ENCODE measurements at places on chromosomes 13 and 19. TPM values are rescaled to one million over a fixed set of nuclear protein-coding genes. Genes with fewer than 3 reads are reported as not detected.

The PCDH17 gene
- total RNA-seq = 3.3 TPM

DNA sequence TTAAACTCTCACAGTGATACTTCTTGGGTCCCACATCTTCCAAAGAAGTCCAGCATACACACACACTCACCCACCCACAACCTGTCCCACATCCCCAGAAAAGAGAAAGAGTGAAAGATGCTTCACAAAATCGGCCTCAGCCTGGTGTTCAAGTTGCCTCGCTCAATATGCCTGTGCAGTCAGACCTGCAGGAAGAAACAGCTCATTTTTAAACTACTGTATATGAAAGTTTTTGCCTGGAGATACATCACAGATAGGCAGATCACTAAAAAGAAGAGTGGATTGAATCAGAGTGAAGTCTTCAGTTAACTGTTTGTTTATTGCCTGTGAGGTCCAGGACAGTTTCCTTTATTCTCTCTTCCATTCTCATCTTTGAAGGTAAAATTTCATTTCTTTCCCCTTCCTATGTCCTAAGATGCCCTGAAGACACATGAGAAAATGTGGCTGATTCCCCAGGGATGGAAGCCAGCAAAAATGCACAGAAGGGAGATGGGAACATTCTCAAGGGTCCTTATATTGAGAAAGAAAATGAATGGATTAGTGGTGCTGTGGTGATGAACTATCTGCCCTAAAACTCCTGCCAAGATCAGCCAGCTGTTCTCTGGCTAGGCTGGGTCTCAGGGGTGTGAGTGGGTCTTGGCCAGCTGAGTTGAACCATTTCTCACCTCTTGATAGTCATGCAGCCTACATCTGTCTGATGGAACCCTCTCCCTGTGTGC is 259.0 kb downstream of the ITGBL1 start:
- DNase-seq = no peak

The CCDC194 gene
- not detected for total RNA-seq

The CNFN gene
- 11.0 TPM for total RNA-seq

DNA sequence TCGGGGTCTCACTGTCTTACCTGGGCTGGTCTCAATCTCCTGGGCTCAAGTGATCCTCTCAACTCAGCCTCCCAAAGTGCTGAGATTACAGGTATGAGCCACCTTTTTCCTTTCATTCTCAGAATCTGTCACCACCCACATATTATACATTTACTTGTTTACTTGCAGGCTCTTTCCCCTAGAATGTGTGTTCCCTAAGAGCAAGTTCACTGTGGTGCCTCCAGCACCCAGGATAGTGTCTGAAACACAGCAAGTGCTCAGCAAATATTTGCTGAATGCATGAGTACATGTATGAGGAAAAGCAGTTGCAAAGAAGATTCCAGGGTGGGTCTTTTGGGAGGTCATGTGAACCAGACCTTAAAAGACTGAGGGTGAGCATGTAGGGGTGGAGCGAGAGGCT is 96.8 kb downstream of the RGCC start:
- DNase-seq = no peak

The KLK11 gene
- total RNA-seq = 19.5 TPM

The DIRAS1 gene
- 2.9 TPM for total RNA-seq

DNA sequence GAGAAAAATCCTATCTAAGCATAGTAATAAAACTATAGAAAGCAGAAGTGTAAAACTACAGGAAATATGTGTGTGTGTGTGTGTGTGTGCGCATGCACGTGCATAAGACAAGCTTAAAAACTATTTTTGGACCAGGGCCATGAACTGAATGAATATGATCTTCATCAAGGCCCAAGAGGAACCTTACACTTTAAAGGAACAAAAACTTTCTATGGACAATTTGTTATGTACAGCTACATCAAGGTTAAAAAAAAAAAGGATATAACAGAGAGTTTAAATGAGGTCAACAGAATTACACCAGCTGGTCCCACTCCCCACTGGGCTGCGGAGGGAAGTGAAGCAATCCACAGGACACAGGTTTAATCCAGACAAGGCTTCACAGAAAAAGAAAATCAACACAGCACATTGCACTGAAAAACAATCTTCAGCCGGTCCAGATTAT is 151.1 kb downstream of the LHFPL6 start:
- peak; percentile 84 for DNase-seq

GRCh38 chr19:45156751-45157150 is 4.0 kb downstream of the NKPD1 start:
- DNase-seq = no peak

- no peak for DNase-seq
Observed at GRCh38 chr13:38914070-38914469, 76.6 kb downstream of the STOML3 start.

GRCh38 chr13:102240110-102240509 is 161.7 kb downstream of the FGF14 start:
- DNase-seq = no peak

- no peak for DNase-seq
Observed at GRCh38 chr13:20942938-20943559, 40.5 kb upstream of the XPO4 start.

DNA sequence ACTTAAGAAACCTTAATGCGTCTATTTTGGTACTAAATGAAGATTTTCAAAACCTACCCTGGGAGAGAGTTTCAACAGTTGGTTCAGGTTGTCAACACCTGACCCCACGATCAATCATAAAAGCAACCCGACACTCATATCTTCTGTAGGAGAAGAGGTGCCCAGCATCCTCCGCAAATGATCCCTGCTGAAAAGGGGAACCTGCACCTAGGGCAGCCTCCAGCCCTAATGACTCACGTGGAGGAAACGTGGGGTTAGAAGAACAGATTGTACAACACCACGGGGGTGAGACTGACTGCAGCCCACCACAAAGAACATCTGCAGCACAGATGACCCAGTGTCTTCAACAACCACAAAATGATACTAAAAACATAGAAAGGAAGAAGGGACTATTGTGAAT is 116.3 kb downstream of the RAB20 start:
- no peak for DNase-seq

DNA sequence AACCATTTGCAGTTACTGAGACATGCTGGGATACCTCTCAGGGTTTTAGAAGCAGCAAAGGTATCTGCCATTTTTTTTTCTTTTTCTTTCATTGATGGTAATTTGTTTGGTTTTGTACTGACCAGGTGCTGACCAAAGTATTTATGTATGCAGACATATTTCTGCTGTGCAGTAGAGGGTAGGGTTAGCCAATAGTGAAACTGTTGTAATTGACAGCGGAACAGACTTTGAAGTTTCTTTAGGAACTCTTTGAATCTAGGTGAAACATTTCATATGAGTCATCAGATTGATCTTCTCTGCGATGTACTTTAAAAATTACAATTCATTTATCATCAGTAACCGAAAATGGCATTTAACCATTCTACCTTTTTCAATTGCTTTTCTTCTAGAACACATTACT is 63.0 kb downstream of the ITGBL1 start:
- no peak for DNase-seq

The PPAN gene
- total RNA-seq = 15.7 TPM

The CGB8 gene
- total RNA-seq = not detected

The TMEM86B gene
- 1.2 TPM for total RNA-seq

- no peak for DNase-seq
Observed at GRCh38 chr19:52741951-52742485, 7.2 kb upstream of the ZNF611 start.

GRCh38 chr13:113589251-113589960 is 4.9 kb downstream of the TFDP1 start:
- DNase-seq = no peak

DNA sequence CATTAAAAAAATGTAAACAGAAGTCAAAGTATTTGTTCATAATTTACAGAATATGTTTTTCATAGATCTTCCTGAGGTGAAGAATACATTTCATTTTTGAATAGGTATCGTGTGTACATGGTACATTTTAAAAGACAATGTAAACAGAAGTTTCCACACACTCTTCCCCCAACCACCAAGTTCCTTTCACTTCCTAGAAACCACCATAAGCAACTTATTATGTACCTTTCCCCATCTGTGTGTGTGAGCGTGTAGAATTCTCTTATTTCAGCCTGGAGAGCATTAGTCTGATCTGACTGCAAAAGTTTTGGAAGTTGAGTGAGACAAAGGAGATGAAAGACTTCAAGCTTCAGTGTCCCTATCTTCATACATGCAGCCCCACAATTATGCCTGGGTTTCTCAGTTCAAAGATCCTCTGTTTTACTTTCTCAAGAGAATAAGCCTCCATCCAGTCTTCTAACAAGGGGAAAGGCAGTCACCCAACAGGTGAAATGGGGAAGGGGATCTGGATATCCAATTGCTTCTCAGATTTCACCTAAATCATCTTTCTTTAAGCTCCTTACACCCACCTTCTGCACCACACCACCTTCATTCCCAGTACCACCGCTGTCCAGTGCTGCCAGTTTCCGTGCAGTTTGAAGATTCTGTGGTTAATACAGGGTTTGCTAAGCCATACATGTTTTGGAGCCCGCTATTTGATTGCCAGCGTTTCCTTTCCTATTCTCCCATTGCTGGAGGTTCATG is 2.1 kb downstream of the TEX30 start:
- DNase-seq = no peak

DNA sequence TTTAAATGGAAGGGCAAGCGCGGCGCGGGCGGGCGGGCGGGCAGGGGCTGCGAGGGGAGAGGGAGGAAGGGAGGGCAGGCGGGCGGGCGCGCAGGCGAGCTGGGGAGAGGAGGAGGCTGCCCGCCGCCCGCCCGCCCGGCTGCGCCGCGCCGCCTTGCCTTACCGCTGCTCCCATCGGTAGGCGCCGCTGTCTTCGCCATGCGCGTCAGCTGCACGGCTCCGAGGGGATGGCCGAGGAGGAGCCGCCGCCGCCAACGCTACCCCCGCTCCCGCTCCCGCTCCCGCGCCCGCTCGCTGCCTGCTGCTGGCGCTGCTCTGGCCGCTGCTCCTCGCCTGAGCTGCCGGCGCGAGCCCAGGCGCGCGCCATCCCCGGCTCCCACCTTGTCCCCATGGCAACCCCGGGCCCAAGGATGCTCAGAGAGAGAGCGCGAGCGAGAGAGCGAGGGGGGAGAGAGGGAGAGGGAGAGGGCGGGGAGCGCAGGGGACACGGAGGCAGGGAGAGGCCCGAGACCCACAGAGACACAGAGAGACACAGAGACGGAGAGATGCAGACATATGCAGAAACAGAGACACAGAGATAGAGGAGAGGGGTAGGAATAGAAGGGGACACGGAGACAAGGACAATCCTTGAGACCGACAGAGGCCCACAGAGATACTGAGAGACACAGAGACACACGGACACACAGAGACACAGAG is 40.3 kb downstream of the DEDD2 start:
- peak; percentile 23 for DNase-seq

DNA sequence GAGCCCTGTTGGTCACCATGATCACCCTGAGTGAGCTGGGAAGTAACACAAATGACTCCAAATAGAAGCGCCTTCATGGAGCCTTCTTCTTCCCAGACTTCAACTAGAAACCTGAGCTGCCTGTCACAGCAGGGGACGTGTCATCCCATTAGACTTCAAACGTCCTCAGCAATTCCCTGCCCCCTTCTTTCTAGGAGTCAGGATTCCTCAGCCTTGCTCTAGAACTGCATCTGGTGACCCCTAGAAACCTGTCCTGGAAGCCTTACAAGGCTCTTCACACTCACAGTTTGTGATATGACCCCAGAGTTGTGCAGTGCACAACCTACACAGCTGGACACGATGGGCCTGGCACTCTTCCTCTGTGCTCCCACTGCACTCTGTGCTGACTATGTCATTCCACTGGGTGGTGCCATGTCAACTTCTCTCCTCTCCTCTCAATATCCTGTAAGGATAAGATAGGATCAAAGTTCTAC is 23.6 kb upstream of the TTYH1 start:
- DNase-seq = no peak

- DNase-seq = no peak
Observed at GRCh38 chr19:32471095-32471494, 65.5 kb downstream of the DPY19L3 start.

GRCh38 chr13:77480066-77480465 is 55.4 kb upstream of the SCEL start:
- no peak for DNase-seq

The HSD11B1L gene
- 2.4 TPM for total RNA-seq

GRCh38 chr19:18102916-18103542 is 5.5 kb downstream of the MAST3 start:
- no peak for DNase-seq

The CFAP97D2 gene
- not detected for total RNA-seq

DNA sequence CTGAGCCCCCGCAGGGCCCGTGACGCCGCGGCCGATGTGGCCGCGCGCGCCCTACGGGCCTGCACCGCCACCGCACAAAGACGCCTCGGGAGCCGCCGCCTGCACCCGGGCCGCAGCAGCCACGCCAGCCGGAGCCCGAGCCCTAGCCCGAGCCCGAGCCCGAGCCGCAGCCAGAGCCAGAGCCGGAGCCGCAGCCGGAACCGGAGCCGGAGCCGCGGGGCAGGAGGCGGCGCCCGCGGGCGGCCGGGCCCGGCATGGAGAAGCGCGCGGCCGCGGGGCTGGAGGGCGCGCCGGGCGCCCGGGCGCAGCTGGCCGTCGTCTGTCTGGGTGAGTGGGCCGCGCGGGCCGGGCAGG is 379 bp downstream of the LRP3 start:
- DNase-seq = no peak

GRCh38 chr13:83298617-83299016 is 583.7 kb downstream of the SLITRK1 start:
- no peak for DNase-seq

- no peak for DNase-seq
Observed at GRCh38 chr19:29793116-29793727, 18.6 kb upstream of the CCNE1 start.

The KRTDAP gene
- total RNA-seq = 579 TPM

The COL4A2 gene
- 479 TPM for total RNA-seq

GRCh38 chr19:41269571-41269970 is 5.4 kb downstream of the HNRNPUL1 start:
- no peak for DNase-seq

The ADAMTSL5 gene
- 3.1 TPM for total RNA-seq

- DNase-seq = no peak
Observed at GRCh38 chr19:55442372-55442961, 633 bp downstream of the SHISA7 start.

DNA sequence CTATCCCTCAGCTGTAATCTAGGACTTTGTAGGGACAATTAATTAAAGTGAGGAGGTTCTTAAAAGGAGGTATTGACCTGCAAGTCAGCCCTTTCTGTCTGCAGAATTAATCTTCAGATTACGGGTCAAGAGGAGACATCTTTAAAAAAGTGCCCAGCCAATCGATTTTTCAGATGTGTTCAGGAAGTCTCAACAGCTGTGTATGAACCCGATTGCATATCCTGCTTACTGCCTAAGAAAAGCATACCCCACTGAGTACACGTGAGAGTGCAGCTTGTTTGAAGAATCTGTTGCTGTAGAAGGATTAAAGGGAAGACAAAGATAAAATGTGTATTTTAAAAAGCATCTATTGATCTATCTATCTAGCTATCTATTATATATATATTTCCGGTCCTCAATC is 1194.5 kb downstream of the UQCRFS1 start:
- DNase-seq = no peak

- peak; percentile 50 for DNase-seq
Observed at GRCh38 chr13:30880151-30880855, 25.8 kb upstream of the MEDAG start.

DNA sequence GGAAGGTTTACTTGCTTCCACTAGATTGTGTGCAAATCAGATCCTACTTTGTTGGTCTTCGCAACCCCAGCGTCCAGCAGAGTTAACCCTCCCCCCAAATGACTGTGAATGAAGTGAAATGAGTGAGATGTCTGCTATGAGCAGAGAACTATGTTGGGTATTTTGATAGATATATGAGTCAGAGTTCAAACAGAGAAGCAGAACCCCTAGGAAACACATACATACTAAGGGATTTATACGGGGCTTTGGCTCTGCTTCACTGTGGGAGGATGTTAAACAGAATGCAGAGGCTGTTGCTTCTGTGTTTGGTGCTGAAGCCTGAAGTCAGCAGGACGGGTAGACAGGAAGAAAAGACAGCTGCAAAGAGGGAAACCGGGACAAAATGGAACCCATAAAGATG is 197.0 kb downstream of the MZT1 start:
- DNase-seq = no peak

All from skin of body (tissue), 3 donors.